ENCODE measurements at places on chromosomes 11 and 22.

DNA sequence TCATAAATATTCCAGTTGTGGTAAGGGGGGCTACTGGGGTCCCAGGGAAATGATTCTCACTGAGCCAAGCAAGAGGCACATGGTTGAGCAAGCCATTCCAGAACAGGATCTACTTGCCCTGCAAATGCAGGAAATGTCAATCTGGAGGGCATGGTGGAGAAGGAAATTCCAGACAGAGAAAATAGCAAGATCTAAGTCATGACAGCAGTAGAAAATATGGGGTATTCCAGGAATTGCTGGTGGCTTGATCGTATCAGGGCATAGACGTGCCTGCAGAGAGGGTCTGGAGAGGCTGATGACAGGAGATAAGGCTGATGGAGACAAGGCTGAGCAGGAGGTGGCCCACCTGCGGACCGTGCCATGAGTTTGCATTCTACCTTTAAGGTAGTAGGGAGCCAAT, 566.3 kb upstream of the CADM1 start:
- DNase-seq = no peak

GRCh38 chr11:1276041-1276790, 33.2 kb downstream of the TOLLIP start:
- no peak for DNase-seq

DNA sequence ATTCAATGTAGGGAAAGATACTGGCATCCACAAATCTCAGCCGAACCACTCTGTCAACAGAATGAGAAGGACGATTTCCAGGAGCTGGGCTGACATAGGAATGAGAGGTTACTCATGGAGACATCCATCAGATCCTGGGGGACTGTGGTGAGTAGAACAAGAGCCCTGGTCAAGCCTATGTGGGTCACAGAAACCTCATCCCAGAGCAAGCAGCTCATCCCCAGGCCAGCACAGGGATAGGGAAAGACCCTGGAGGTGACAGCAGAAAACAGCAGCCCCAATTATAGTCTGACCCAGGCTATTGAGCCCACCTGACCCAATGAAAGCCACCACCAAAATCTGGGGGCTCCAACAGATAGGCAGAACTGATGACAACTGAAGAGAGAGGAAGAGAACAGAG, 128.0 kb upstream of the SERPIND1 start:
- DNase-seq = no peak

- DNase-seq = no peak
These were observed 16.0 kb downstream of the OVOL1 start for GRCh38 chr11:65802841-65803240.

GRCh38 chr22:50418624-50419023, 56.2 kb downstream of the SBF1 start:
- no peak for DNase-seq

DNA sequence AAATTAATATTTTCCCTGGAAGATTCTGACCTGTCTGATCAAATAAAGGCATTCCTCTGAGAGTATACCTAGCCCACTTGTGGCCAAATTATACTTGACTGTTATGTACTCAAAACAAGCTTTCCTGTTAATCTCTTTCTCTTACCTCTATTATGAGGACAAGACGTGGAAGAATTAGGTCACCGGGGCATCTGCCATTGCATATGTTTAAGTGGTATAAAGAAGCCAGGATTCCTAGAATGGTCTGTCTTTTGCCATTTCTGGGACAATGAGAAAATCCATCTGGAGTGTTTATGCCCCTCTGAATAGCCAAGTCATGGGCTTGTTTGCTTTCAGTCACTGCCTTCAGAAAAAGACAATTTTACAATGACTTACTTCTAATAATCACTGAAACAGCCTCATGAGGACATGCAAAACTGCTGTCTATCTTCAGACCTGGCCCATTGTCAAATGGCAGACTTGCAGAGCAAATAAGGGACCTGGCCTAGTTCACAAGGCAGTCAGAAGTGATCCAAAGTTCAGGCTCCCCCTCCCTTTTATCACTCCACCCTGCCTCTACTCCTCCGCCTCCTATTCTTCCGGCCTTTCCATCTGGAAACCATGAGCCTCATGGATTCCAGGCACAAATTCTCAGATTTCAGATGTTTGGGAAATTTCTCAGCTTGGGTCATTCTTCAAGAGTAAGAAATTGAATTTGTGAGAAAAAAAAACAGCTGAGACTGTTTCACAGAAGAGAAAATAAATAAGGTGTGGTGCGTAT, 128.1 kb upstream of the LDLRAD3 start:
- no peak for DNase-seq

GRCh38 chr11:72005347-72006260, 6.9 kb downstream of the IL18BP start:
- no peak for DNase-seq

DNA sequence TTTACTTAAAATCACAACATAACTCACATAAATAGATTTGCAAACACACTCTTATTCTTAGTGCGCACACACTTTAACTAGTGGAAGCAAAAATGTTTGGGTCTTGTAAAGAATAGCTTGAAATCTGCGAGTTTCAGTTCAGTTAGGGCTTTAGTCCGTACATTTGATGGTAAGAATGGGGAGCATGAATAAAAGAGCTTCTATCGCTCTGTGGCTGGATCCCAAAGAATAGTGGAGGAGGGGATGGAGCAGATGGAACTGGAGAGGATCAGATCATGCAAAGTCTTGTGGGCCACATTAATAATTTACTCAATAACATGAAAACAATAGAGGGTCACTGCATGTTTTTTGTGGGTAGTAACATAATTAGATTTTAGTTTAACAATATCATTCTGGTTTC, 44.3 kb downstream of the DNHD1 start:
- DNase-seq = no peak

- no peak for DNase-seq
These were observed 20.6 kb downstream of the TSPAN18 start for GRCh38 chr11:44747316-44747715.

GRCh38 chr11:9347100-9347499, 32.7 kb upstream of the TMEM41B start:
- DNase-seq = no peak

GRCh38 chr11:10619131-10619680, 50.7 kb upstream of the LYVE1 start:
- DNase-seq = no peak

GRCh38 chr11:104124979-104125378, 39.0 kb downstream of the PDGFD start:
- DNase-seq = no peak

- no peak for DNase-seq
These were observed 556.3 kb downstream of the BRD1 start for GRCh38 chr22:49271369-49271727.

DNA sequence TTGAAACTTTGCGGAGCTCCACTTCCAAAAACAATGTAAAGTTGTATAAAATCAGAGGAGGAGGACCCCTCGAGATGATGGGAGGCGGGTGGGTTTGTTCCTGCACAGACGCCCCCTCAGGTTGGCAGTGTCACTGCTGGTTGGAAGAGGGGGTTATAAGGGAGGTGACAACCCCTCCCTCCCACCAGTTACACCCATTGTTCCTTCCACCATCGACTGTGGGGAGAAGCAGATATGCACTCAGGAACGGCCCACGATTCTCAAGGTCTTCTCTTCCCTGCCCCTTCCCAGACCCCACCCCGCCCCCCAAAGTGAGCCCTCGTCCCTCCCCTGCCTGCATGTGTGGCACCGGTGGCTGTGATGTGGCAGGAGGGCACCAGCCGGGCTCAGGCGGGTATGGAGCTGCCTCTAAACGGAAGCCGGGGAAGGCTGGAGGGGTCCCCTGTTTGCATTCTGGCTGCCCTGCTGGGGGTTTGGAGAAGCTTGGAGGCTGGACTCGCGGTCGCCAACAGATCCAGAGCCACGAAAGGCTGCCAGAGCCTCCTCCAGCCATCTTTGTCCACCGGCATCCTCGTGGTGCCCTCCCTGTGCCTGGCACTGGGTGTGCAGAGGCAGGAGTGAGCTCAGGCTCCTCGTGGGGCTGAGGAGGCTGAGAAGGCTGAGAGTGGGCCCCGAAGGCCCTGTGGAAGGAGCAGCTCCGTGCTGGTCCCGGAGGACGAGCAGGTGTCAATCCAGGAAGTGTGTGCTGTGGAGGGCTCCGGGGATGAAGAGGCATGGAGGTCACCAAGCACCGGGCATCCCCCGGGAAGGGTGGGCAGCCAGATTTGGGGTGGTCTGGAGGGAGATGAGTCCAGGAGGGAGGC, 778 bp downstream of the KDELR3 start:
- DNase-seq = no peak
